ENCODE measurements at places on chromosomes 12 and 14.

- DNase-seq, result no peak
Measured at GRCh38 chr12:125304029-125304428, 238.8 kb downstream of the AACS start.

GRCh38 chr12:63018273-63018672, 83.3 kb upstream of the PPM1H start:
- DNase-seq, result no peak

GRCh38 chr12:128983371-128983770, 130.1 kb downstream of the GLT1D1 start:
- DNase-seq, result no peak

- DNase-seq, result no peak
Measured at GRCh38 chr12:115979351-115979750, 298.1 kb downstream of the MED13L start.

All from COR-L47 (cell line).